ENCODE measurements at places on chromosomes 5 and 9.

DNA sequence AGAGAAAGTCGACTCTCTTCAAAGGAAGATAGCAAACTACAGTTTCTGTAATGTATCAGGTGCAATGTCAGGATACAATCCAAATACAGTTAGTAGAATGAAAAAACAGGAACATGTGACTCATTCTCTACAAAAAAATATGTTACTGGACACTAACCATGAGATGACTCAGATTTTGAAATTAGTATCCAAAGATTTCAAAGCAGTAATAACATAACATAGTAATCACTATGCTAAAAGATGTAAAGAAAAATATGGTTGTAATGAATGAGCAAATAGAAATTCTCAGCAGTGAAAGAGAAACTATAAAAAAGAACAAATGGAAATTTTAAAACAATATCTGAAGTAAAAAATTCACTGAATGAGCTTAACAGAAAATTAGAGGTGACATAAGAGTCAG is 42.3 kb downstream of the SHOC1 start:
- no peak for DNase-seq

- no peak for DNase-seq
Measured at GRCh38 chr9:130898552-130898852, 1.9 kb upstream of the QRFP start.

- DNase-seq, result no peak
Measured at GRCh38 chr9:120267929-120268328, 312.0 kb downstream of the CDK5RAP2 start.

GRCh38 chr5:176339304-176339703 is 22.3 kb downstream of the KIAA1191 start:
- no peak for DNase-seq

DNA sequence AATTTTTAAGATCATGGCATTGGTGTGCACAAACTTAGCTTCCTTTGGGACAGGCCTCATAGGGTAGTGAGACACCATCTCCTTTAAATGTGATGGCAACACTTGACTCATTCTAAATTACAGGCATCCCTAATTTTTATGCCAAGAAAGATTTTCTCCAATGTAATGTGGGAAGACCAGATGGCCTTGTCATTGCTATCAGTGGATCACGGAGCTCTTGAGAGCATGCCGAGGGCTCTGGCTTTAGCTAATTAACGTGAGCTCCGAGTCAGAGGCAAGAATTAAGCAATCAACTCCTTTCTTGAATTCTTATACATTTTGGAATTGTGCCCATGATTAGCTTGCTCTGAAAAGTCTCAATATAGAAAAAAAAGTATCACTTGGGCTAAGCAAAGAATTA is 215.8 kb downstream of the LRRC70 start:
- no peak for DNase-seq

DNA sequence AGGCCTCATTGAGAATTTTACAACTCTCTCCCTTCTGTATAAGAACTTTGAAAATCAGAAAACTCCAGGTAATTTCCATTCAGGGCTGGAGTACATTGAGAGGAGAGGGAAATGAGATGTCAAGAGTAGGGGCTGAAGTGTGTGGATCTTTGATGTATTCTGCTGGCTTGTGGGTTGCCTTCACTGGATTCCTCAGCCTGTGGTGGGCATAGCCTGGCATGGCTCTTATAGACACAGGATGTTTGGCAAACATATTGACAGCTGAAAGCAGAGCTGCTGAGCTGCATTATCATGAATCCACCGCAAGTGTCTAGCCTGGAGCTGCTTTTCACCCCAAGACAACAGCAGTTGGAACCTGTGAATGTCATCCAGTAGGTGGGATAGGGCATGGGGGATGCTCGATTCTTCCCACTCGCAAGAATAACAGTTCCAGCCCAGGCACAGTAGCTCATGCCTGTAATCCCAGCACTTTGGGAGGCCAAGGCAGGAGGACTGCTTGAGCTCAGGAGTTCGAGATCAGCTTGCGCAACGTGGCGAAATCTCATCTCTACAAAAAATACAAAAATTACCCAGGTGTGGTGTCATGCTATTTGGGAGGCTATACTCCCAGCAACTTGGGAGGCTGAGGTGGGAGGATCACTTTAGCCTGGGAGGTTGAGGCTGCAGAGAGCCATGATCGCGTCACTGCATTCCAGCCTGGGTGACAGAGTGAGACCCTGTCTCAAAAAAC is 36.0 kb upstream of the TTC23L start:
- DNase-seq, result no peak

- no peak for DNase-seq
Measured at GRCh38 chr5:107381189-107381856, 289.4 kb downstream of the EFNA5 start.

- no peak for DNase-seq
Measured at GRCh38 chr9:74755355-74755754, 132.4 kb downstream of the TRPM6 start.

- DNase-seq, result no peak
Measured at GRCh38 chr5:58847041-58847440, 264.2 kb downstream of the RAB3C start.

- DNase-seq, result no peak
Measured at GRCh38 chr9:87569518-87569917, 71.9 kb downstream of the DAPK1 start.

DNA sequence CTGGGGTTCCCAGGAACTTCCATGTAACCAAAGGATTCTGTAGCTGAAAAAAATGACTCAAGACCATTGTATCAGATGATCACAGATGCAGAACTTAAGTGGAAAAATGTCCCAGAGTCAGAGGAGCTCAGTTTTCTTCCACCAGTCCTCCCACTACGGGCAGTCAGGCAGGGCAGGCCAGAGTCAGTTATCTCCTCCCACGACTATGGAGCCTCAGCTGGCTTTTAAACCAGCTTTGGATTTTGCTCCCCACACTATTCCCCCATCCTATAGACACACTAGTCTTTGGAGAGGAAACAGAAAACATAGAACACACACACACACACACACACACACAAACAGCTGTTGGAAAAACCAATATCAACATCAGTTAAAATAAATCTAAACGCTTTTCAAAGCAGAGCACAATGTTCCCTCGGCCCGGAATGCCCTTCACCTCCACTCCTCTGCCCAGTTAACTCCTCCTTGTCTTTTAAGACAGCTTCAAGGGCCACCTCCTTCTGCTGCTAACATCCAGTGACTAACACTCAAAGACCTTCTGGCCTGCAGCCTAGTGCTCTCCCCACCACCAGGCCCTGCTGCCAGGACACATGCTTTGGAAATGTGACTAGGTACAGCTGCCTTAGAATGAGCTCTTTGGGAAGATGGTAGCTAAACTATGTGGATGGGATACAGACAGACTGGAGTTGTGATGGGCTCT is 56.8 kb downstream of the NIPAL4 start:
- DNase-seq, result no peak

GRCh38 chr9:121277518-121278295 is 9.7 kb downstream of the GSN start:
- no peak for DNase-seq

- DNase-seq, result no peak
Measured at GRCh38 chr9:38211002-38211401, 142.0 kb upstream of the SHB start.

- DNase-seq, result no peak
Measured at GRCh38 chr5:78961743-78962142, 23.4 kb downstream of the ARSB start.

DNA sequence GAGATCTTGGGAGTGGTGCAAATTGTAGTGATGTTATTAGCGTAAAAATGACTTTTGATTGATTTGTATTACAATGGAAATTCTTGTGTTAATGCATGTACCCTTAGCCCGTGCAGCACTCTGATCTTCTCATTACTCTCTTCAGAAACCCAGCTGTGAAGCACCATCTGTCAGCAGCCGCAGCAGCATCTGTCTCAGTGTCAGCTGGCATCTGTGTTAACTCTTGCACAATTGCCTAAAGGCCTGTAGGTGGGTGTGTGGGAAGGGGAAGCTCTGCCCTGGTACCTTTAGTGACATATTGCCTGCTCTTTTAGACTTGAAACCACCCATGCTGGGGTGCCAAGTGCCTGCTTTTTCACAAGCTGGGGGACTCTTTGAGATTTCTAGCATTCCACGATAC is 101.3 kb downstream of the FBXL7 start:
- no peak for DNase-seq

DNA sequence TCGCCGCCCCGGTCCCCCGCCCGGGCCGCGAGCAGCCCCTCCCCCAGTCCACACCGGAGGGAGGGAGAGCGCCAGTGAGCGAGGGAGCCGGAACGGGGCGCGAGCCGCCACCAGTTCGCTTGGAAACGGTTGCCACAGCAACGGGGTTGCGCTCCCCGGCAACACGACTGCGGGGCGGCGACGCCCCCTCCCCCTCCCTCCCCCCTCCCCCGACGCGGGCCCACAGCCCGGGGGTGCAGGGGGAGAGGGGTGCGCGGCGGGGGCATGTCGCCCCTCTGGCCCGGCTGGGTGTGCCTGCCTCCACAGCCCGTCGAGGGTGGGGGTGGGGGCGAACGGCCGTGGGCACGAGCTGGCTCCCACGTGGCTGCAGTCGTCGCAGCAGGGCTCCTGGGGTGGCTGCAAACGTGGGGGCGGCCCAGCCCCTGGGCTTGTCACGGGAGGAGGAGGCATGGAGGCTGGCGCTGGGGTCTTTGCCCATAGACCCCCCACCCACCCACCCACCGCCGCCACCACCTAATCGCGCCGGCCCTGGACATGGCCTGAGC is 524 bp downstream of the PRR7 start:
- DNase-seq, result peak; percentile 31

- DNase-seq, result no peak
Measured at GRCh38 chr9:87276327-87276841, 221.3 kb upstream of the DAPK1 start.

- no peak for DNase-seq
Measured at GRCh38 chr9:125656560-125656959, 50.4 kb downstream of the MAPKAP1 start.

DNA sequence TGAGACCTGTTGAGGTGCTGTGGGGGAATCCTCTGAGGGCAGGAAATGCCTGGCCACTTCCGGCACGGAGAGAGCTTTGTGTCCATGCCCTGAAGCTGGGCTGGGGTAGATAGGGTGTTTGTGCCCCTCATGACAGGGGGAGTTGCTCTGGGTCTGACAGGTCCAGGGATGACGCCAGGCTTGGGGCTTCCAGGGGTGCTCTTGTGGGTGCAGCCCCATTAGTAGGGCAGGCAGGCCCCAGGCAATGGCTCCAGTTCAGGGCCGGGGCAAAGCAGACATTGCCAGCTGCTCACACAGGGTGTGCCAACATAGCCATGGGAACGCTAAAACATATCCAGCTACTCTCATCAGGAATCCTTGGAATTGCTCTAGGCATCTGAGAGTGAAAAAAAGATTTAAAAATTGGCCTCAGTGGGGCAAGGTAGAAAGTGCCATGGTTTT is 21.1 kb downstream of the PITX1 start:
- no peak for DNase-seq

DNA sequence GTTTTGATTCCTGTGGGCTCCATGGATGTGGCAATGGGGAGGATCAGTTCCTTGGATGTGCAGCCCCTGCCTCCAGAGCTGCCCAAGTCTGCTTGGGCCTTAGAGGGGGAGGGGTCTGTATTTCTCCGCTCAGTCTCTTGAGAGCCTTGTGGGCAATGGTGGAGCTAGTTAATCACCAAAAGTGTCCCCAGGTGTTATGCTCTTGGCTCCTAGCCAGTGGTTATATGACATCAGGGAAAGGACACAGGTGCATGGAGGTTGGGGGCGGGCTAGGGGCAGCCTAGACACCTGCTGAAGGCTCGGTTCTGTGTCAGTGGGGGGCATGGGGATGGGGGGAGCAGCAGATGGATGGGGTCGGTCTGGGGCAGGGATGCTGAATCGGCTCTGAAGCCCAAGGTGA is 12.4 kb upstream of the ARAP3 start:
- no peak for DNase-seq

DNA sequence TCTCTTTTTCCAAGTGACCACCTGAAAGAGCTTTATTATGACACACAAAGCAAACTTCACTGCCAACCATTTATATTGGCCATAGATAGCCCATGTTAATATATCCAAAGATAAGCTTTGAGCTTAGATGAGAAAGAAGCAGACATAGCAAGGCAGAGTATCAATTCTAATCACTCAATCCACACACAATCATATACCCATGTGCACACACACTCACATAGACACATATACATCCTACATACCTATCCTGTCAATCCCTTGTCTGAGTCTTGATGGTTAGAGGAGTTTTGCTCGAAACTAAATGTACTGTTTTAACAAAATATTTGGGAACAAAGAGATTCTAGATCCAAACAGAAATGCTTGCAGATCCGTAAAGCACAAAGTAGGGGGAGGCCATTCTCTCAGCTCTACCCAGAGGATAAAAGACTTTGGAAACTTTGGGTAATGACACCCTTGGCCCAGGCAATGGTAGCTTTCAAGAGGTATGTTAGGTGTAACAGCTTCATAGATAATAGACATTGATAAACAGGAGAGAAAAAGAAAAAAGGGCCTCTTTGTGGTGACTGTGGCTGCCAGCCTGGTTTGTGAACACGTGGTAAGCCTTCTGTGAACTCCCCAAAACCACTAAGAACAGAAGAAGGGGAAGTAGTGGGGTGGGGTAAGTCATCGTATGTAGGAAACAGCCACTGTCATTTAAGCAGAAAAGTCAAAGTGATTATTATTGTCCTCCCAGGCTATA is 121.6 kb downstream of the TLR4 start:
- DNase-seq, result peak; percentile 7
